ENCODE measurements at places on chromosomes 5 and 9. TPM values are rescaled to one million over a fixed set of nuclear protein-coding genes. Genes with fewer than 3 reads are reported as not detected.

BHMT2 gene
- total RNA-seq = not detected

SPINK4 gene
- not detected for total RNA-seq

GLRX gene
- 10.1 TPM for total RNA-seq

TAF11L5 gene
- not detected for total RNA-seq

VPS13A gene
- total RNA-seq = 20.8 TPM

HINT1 gene
- 291 TPM for total RNA-seq

PCDHGA4 gene
- 0.08 TPM for total RNA-seq

ARL14EPL gene
- total RNA-seq = not detected

CHD1 gene
- total RNA-seq = 63.9 TPM

Measured in activated T-cell treated with anti-CD3 and anti-CD28 coated beads, Interleukin-2, amount 50 U/mL, for 4 hours (primary cell).